ENCODE measurements at places on chromosomes 3 and 15. TPM values are rescaled to one million over a fixed set of nuclear protein-coding genes. Genes with fewer than 3 reads are reported as not detected.

The GHSR gene
- total RNA-seq, result not detected

The SAXO2 gene
- total RNA-seq, result 0.65 TPM

The TMEM158 gene
- total RNA-seq, result 35.7 TPM

The PLA2G4B gene
- total RNA-seq, result 0.71 TPM

The SLC28A1 gene
- total RNA-seq, result not detected

The LRRIQ4 gene
- not detected for total RNA-seq

The POPDC2 gene
- total RNA-seq, result under 0.01 TPM

The FGF12 gene
- total RNA-seq, result 0.09 TPM

The CSTA gene
- 8.0 TPM for total RNA-seq

The SUCLG2 gene
- 74.5 TPM for total RNA-seq

The GRM7 gene
- total RNA-seq, result under 0.01 TPM

The PLS1 gene
- 0.14 TPM for total RNA-seq

The RPL22L1 gene
- 90.0 TPM for total RNA-seq

The OCA2 gene
- total RNA-seq, result not detected

The ULK4 gene
- total RNA-seq, result 7.8 TPM

The NEK4 gene
- total RNA-seq, result 27.8 TPM

The DAPK2 gene
- 1.5 TPM for total RNA-seq

The IFT57 gene
- 65.6 TPM for total RNA-seq

The GATM gene
- 0.55 TPM for total RNA-seq

The P2RY13 gene
- total RNA-seq, result not detected

The AGTR1 gene
- total RNA-seq, result 2.9 TPM

The LMAN1L gene
- not detected for total RNA-seq

The ZNF148 gene
- total RNA-seq, result 28.3 TPM

The ZNF860 gene
- total RNA-seq, result 0.28 TPM

The P2RY1 gene
- total RNA-seq, result 4.4 TPM

The MESP1 gene
- total RNA-seq, result 0.28 TPM

The C3orf20 gene
- total RNA-seq, result 0.09 TPM

The PLOD2 gene
- 239 TPM for total RNA-seq

The GPR149 gene
- not detected for total RNA-seq

The ADCY5 gene
- total RNA-seq, result 0.46 TPM

The CAND2 gene
- 3.1 TPM for total RNA-seq

The TMEM207 gene
- not detected for total RNA-seq

The MEX3B gene
- total RNA-seq, result 6.1 TPM

The GUCA1C gene
- total RNA-seq, result not detected

The SLC22A13 gene
- 0.28 TPM for total RNA-seq
